ENCODE measurements at places on chromosomes 2 and 18.
A peak's percentile ranks its signal among the peaks of the same experiment; 100 is the strongest.

DNA sequence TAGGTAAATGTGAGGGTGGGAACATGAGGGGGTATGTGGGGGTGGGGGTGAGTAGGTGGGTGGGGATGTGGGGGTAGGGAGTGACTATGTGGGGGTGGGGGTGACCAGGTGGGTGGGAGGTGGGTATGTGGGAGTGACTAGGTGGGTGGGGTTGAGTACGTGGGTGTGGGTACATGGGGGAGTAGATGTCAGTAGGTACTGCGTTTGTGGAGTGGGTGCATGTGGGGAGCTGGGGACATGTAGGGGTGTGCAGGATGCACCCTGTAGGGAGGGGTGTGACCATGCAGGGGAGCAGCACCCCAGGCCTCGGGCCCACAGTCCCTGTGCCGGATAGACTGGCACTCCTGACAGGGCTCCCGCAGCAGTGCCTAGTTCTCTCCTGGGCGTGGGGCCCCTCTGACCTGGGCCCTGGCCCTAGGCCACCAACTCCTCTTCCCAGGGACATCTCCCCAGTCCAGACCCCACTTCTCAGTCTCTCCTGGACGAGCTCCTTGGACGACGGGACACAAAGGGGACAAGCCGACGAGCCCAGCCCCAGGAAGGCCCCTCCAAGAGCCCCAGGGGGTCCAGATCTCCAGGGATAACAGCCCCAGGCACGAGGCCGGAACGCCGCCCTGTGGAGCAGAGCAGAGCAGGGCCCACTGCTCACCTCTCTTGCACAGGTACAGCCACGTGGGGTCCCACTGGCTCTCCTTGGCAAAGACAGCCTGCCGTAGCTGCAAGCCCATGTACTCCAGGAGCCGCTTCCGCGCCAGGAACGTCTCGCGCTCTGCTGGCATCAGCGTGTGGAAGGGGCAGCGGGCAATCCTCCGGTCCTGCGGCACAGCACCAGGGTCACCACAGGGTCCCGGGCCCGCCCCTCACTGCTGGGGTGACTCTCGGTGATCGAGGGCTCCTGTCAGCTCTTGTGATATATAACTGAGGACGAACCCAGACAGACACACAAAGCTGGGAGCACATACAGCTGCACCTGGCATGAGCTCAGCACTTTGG is 58.2 kb downstream of the ANKMY1 start:
- no peak for DNase-seq

DNA sequence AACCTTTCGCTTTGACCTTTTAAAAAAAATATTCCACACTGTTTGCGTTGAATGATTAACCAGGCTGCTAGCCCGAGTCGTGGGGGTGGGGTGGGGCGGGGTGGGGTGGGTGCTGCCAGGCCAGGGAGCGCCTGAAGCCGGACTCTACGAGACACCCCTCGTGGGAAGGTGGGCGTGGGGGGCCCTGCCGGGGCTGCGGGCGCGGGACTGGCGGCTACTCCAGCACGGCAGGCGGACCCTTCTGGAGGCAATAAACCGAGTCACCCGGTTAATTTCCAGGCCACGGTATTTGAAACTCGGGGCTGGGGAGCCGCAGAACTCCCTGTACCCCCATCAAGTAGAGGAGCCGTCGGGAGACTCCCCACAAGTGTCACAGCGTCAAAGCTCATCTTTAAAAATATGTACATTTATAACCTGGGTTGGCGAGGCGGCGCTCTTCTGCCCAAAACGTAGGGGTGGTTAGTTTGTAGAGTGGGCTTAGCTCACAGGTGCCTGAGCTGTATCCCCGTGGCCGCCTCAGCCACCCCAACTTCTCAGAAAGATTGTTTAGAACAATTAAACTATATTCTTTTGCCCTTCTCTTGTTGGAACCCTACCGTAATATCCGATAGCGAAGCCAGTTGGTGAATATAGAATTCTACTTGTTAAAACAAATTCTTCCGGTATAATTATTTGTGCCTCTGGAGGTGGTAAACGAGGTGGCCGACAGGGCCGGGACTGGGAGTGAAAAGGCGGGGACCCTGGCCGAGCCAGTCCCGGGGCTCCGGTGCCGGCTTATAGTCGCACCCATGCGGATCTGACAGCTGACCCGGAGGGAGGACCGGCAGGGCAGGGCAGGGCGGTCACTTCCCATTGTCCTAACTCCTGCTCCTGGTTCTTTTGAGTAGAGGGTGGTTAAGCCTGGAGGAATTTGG is 1.4 kb downstream of the B3GNT2 start:
- peak; percentile 68 for DNase-seq

DNA sequence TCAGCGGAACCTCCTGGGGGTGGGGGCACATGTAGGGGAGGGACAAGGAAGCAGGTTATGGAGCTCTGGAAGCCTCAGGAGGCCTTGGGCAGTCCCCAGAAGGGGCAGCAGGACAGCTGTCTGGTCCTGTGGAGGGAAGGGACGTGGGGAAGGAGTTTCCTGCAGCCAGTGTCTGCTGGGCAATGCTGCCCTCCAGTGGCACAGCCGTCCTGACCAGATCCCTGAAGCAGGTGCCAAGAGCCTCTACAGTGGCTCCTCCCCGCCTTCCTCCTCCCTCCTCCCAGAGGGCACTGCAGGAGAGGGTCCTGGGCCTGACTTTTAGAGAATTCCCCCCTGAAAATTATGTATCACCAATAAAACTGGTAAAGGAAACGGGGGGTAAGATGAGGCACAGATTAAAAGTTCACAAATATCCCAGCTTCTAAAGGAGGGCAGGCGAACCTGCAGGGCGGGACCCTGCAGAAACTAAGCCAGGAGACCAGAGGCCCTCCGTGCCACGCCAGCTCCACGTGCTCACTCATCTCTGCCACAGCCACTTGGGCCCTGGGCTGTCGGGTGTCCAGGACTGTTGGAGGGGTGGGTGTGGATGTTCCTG is 258.5 kb downstream of the TWIST2 start:
- DNase-seq = no peak

- DNase-seq = no peak
Measured at GRCh38 chr2:28602136-28602660, 106.3 kb downstream of the PLB1 start.

DNA sequence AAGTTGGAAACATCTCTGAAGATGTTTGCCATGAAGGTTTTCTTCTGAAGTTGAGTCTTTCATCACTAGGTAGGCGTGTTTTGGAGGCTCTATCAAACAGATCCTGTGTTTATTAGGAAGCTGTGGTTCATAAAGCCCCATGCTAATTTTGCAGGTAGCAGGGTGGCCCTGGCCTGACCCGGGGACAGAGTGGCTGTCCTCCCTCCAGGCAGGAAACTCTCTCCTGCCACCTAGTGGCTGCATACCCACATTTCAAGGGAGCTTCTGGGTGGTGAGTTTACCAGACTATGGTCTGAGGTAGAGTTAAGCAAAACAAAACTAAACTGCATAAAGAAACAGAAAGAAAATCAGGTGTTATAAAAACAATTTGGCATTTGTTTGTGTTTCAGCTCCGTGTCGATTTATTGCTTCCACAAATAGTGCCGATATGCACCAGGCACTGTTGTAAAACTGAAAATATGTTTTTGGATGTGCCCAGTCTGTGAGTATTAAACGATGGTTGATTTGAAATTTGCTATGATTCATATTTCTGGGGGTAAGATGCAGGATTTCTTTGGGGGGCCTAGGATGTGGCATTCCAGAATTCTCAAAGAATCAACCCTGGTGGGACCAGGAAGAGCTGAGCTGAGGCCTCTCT is 26.0 kb upstream of the IL37 start:
- DNase-seq = peak; percentile 65

- DNase-seq = no peak
Measured at GRCh38 chr2:121897335-121897970, 142.0 kb downstream of the TSN start.

DNA sequence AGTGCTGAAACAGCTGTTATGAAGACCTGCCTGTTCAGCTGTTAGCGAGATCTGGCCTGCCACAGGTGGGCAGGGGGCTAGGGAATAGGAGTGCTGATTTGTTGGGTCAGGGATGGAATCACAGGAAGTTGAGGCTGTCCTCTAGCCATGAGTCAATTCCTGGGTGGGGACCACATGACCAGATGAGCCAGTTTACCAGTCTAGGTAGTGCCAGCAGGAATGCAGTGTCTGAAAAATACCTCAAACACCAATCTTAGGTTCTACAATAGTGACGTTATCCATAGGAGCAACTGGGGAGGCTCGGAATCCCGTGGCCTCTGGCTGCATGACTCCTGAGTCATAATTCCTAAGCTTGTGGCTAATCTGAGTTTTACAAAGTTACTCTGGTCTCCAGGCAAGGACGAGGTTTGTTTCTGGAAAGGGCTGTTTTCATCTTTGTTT is 44.9 kb downstream of the DYSF start:
- DNase-seq = no peak

GRCh38 chr2:65876114-65876513 is 443.7 kb upstream of the SPRED2 start:
- no peak for DNase-seq

DNA sequence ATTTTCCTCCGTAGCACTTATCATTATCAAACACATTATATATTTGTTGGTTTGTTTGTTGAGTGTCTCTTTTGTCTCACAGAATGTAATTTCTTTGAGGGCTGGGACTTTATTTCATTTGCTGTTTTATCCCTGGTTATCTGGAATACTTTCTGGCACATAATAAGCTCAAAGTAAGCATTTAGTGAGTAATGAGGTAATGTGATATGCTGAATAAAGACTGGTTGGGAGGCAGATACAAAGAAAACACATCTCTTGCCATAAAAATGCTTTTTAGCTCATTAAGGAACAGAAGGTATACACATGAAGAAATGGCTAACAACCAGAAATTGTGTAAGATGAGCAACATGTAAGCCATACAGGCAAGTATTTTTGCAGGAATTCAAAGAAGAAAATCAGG is 1411.8 kb downstream of the LRP1B start:
- DNase-seq = no peak

- no peak for DNase-seq
Measured at GRCh38 chr2:181523756-181524155, 66.6 kb downstream of the ITGA4 start.

DNA sequence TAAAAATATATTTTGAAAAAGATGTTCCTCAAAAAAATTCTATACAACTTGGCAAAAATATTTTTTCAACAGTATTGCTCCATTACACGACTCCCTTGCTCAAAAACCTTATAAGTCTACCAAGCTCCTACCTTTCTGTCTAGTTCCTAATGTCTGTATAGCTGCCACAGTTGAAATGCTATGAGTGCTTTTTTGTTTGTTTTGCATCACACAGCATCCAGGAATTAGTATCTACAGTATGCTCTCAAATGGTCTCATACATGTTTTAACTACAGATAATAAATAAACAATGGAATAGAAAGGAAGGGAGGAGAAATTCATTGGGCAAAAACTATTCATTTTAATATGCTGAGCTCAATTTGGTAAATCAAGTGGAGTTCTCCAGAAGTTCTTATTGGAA is 17.3 kb downstream of the ACADL start:
- no peak for DNase-seq

DNA sequence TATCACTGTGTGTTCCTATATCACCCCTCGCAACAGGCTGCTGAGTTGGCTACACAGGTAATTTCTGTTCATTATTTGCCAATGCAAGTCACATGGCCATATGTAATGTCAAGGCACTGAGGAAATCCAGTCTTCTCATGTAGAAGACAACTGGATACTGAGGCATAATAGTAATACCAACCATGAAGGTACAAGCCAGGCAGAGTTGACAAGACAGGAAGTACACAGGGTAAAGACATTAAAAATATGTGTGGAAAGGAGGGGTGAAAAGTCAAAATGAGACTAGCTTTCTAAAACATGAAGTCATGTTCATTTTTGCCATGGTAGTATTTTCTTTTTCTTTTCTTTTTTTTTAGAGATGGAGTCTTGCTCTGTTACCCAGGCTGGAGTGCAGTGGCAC is 17.5 kb upstream of the RNF138 start:
- DNase-seq = no peak

GRCh38 chr2:191150600-191151330 is at the start of gene STAT4:
TSS of gene STAT4 (minus strand) at chr2:191150994. CDS start at chr2:191148203, 2,791 bp downstream.
- DNase-seq = peak; percentile 88

DNA sequence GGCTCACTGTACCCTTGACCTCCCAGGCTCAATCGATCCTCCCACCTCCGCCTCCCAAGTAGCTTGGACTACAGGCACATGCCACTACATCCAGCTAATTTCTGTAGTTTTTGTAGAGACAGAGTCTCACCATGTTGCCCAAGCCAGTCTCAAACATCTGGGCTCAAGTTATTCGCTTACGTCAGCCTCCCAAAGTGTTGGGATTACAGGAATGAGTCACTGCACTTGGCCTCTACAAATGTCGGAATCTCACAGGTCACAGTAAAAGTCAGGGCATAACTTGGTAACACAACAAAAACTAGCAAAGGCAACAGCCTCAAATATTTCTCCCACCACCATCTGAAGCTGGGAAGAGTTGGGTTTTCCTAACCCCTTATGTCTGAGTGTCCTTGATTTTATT is 25.3 kb downstream of the SCG2 start:
- DNase-seq = no peak

GRCh38 chr18:22827741-22828140 is 105.4 kb upstream of the RBBP8 start:
- no peak for DNase-seq

- DNase-seq = no peak
Measured at GRCh38 chr2:209696836-209697711, 74.6 kb upstream of the UNC80 start.

GRCh38 chr18:73279498-73279897 is 411.7 kb upstream of the NETO1 start:
- no peak for DNase-seq

- DNase-seq = no peak
Measured at GRCh38 chr2:83579507-83579906, 879.6 kb downstream of the SUCLG1 start.

GRCh38 chr2:209762563-209762962 is 9.1 kb upstream of the UNC80 start:
- no peak for DNase-seq

- no peak for DNase-seq
Measured at GRCh38 chr18:79069717-79070151, 540 bp downstream of the ATP9B start.

- no peak for DNase-seq
Measured at GRCh38 chr2:113273981-113274380, 4.7 kb downstream of the PAX8 start.

GRCh38 chr2:96806468-96807126 is 9.5 kb upstream of the CNNM3 start:
- peak; percentile 71 for DNase-seq

- no peak for DNase-seq
Measured at GRCh38 chr2:7377916-7378569, 460.8 kb downstream of the RNF144A start.

DNA sequence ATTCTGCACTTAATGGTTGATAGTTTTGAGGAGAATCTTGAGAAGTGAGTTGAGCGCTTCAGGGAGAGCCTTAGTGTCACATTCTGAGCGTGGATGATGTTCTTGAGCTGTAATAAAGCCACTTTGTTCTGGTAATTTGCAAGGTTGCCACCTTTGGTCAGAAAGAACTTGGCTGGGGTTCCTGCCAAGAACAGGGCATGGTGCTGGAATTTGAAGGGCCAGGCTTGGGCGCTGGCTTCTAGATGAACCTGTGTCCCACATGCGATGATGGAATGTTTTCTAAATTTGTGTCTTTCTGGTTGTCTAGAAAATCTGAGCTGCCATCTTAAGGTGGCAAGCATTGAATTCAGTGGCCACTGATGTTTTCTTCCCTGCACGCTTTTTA is 124.1 kb upstream of the EML6 start:
- no peak for DNase-seq

GRCh38 chr18:73645160-73645715 is 502.4 kb downstream of the FBXO15 start:
- DNase-seq = no peak

- DNase-seq = no peak
Measured at GRCh38 chr2:53727921-53728320, 39.7 kb upstream of the CHAC2 start.

GRCh38 chr18:67131498-67131897 is 385.0 kb downstream of the DSEL start:
- DNase-seq = no peak
